ENCODE measurements at places on chromosomes 11 and 22. TPM values are rescaled to one million over a fixed set of nuclear protein-coding genes. Genes with fewer than 3 reads are reported as not detected.

GRCh38 chr22:25169278-25170031 is 30.2 kb upstream of the CRYBB3 start:
- DNase-seq = no peak

ZNF70 gene
- 3.9 TPM for total RNA-seq

DNA sequence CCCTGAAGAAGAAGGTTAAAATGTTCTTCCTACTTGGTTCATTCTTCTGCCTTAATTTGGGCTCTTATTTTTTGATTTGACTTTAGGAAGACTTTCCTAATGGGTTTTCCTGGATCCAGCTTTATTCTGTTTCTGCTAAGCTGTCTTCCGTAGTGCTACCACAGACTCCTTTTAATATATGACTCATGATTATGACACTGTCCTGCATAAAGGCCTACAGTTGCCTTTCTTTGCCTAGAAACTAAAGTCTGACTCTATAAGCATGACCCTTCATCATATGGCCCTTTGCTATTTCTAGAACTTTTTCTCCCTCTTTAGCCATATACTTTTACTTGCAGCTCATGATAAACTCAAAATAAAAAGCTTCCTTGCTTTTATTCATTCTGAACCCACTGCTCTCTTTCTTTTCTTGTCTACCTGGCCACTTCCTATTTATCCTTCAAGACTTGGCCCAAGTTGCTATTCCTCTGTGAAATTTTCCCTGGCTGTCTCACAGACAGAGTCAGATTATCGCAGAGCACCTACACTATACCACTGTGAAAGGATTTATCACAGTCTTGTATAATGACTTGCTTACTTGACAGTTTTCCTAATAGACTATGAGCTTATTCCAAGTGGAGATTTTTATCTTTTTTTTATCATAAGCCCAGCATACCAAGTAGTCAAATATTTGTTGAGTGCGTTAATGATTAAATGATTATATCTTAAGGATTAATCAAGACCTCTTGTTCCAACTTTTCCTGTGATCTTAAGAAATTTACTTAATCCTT is 24.7 kb downstream of the TBCEL start:
- peak; percentile 34 for DNase-seq

PRG2 gene
- not detected for total RNA-seq

- DNase-seq = no peak
Observed at GRCh38 chr11:8260202-8260966, 3.3 kb downstream of the LMO1 start.

GRCh38 chr22:37024339-37025157 is 5.0 kb downstream of the MPST start:
- DNase-seq = no peak

CD6 gene
- not detected for total RNA-seq

HORMAD2 gene
- total RNA-seq = not detected

GRCh38 chr11:71153005-71153390 is 99.4 kb downstream of the SHANK2 start:
- DNase-seq = peak; percentile 31

- peak; percentile 69 for DNase-seq
Observed at GRCh38 chr11:57641011-57641807, 8.5 kb downstream of the YPEL4 start.

DNA sequence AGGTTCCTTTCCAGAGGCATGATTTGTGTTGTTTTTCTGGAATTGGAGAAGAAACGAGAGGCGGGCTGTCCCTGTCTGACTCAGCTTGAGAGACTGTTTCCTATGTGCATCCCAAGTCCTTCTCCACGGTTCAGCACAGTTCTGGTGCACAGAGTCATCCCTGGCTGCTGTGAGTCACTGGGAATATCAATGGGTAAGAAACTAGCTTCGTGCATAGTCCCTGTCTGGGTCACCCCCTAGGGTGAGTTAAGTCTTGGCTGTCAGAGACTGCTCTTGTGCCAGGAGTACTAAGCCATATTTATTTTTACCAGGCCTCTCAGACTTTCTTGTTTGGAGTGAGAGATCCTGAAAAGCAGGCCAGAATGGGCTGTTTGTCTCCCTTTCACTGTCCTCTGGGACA is 2.4 kb upstream of the LRP4 start:
- peak; percentile 100 for DNase-seq

DNA sequence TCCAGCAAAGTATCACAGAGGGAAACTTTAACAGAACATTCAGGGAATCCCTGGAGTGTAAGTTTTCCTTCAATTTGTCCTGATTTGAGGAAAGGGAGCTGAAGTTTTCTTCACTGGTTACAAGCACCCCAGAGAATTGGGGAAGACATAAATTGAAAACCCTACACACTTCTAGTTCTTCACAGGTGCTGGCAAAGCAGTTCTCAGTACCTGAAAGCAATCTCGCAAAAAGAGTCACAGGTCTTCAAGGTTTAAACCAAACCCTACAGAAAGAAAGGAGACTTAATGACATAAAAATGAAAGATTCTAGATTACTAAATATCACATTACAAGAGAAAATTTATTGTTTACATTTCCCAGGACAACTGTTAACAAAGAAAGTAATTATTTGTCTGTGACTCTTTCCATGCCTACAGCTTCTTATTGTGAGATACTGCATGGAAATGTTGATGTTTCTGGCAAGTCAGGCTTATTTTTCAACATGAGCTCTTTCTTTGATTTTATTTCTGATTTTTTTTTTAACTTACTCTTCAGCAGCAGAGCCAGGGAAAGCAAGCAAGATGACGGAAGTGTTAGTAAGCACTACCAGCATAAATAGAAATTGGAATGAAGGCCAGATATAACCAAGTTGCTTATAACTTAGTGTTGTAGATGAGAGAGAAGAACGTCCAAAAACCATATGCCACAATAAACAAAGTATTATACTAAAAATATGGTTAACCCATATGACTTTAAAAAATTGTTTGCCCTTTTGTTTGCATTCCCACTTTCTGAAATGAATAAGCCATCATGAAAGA is 44.1 kb downstream of the FANCF start:
- no peak for DNase-seq

DNA sequence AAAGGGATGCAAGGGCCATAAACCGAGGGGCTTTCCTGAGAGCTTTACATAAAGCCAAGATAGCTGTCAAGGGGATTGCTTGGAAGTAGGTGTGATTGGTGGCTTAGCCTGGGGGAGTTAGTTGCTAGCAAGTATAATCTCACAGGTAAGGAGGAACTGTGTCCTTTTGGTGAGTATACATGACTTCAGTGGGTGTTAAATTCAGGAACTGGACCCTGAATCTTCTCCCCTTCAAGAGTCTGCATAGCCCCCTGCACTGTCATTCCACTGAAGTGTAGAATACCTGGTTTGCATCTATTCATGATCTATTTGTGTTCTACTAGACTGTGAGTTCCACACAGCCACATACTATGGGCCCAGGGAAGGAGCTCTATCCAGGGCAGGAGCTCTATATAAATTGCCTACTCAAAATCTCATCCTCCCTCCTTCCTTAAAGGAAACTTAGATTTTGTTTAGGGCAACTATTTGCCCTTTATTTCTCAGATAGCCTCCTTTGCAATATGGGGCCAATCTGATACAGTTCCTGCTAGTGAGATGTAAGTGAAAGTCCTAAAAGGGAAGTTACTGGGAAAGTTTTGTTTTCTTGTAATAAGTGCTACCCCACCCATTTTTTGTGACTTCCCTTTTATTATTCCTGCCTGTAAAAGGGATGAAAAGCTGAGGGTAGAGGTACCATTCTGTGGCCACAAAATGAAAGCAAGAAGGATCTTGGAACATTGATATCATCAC is 120.5 kb downstream of the PGR start:
- DNase-seq = no peak

LMO1 gene
- not detected for total RNA-seq

DNA sequence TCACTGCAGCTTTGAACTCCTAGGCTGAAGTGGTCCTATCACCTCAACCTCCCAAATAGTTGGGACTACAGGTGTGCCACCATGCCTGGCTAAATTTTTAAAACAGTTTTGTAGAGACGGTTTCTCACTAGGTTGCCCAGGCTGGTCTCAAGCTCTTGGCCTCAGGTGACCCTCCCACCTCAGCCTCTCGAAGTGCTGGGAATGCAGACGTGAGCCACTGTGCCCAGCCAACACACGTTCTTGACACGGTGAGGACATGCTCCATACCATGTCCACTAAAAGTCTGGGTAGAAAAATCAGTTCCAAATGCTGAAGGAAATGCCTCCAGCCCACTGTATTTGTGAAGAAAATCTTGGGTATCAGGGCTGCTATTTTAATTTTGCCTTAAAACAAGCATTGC is 46.9 kb downstream of the PDHX start:
- no peak for DNase-seq

LAYN gene
- total RNA-seq = 92.5 TPM

- peak; percentile 33 for DNase-seq
Observed at GRCh38 chr11:125165111-125165842, 726 bp downstream of the PKNOX2 start.

- DNase-seq = no peak
Observed at GRCh38 chr11:45593992-45594391, 71.4 kb downstream of the CHST1 start.

CAPN1 gene
- 110 TPM for total RNA-seq

DNA sequence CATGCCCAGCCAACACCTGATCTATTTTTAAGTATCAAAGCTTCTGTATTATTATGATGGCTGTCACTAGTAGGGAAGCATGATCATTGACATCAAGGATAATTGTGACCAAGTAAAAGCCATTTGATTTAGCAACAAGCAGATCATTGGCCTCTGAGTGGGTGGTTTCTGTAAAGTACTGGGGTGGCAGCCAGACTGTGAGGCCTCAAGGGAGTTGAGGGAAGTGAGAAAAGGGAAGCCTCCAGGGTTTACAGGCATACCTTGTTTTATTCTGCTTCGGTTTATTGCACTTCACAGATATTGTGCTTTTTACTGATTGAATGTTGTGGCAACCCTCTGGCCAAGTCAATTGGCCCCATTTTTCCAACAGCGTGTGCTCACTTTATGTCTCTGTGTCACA is 60.1 kb downstream of the PRR5L start:
- no peak for DNase-seq

DNA sequence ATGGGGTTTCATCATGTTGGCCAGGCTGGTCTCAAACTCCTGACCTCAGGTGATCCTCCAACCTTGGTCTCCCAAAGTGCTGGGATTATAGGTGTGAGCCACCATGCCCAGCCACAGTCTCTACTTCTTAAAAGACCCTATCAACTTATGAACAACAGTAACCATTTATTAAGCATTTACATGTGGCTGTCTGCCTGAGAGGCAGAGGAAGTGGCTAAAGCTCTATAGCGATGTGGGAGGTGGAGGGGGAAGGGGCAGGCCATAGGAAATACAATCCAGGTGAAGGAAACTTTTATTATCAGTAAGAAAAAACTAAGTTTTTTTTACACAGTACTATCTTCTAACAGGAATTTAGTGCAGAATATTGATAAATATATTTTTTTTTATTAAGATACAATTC is 87.8 kb upstream of the PHOX2A start:
- no peak for DNase-seq

GSTT2 gene
- 1.4 TPM for total RNA-seq

DNA sequence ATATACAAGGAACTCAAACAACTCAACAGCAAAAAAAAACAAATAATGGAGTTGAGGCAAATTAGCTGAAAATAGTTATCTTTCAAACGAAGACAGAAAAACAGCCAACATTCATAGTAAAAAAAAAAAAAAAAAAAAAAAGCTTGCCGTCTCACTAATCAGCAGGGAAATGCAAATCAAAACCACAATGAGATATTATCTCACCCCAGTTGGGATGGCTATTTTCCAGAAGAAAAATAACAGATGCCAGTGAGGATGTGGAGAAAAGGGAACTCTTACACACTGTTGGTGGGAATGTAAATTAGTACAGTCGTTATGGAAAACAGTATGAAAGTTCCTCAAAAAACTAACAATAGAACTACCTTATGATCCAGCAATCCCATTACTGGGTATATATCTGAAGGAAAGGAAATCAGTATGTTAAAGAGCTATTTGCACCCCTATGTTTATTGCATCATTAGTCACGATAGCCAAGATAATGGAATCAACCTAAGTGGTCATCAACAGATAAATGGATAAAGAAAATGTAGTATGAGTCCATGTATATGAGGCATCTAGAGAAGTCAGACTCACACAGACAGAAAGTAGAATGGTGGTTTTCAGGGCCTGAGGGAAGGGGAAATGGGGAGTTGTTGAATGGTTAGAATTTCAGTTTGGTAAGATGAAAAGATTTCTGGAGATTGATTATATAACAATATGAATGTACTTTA is 56.0 kb downstream of the USP35 start:
- DNase-seq = no peak

ST3GAL4 gene
- 12.5 TPM for total RNA-seq

H19 gene
- total RNA-seq = not detected

GRCh38 chr11:18540207-18541009 is 13.7 kb upstream of the TSG101 start:
- peak; percentile 25 for DNase-seq

DNA sequence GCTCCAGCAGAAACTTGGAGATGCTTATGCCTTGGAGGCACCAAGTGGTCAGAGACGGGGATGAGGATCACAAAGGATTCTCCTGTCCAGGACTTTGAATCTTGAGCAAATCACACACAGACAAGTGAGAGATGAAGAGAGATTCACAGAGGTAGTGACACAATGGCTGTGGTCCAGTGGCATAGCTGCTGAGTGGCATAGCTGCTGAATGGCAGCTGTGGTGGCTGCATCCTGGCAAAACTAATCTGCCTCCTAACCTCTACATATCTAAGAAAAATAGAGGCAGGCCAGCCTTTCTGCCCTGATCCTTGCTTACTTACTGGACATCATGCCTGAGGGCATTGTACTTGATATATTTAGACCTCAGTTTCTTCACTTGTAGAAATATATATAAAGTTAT is 102.6 kb downstream of the CD44 start:
- no peak for DNase-seq

- no peak for DNase-seq
Observed at GRCh38 chr11:117417856-117418255, 90.2 kb downstream of the CEP164 start.

OR5A1 gene
- not detected for total RNA-seq

KCNQ1 gene
- not detected for total RNA-seq

CREBZF gene
- 12.5 TPM for total RNA-seq

SLC22A8 gene
- not detected for total RNA-seq

DNA sequence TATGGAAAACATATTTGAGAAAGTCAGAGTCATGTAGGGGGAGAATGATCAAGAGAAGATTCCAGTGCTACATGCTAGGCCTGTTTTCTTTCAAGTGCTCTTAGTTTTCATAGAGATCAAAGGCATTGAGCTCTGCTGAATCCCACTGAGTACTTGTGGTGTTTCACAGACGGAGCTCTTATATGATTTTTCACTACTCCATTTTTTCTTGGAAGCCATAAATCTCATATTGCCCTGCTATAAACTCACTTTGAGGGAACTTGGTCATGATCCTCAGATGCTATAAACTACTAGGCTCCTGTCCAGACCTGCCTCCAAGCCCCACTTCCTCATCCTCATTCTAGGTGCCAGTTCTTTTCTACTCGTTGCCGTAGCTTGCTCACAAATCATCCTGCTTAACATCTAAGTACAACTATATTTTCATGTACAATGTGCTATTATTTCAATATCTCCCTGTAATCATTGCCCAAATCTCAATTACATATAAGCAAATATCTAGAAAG is 180.8 kb upstream of the CCDC179 start:
- no peak for DNase-seq

- DNase-seq = no peak
Observed at GRCh38 chr11:22938691-22939090, 78.4 kb upstream of the CCDC179 start.
